Tibial artery (tissue), 4 donors: ENCODE measurements at places on chromosomes 5 and 9.

DNA sequence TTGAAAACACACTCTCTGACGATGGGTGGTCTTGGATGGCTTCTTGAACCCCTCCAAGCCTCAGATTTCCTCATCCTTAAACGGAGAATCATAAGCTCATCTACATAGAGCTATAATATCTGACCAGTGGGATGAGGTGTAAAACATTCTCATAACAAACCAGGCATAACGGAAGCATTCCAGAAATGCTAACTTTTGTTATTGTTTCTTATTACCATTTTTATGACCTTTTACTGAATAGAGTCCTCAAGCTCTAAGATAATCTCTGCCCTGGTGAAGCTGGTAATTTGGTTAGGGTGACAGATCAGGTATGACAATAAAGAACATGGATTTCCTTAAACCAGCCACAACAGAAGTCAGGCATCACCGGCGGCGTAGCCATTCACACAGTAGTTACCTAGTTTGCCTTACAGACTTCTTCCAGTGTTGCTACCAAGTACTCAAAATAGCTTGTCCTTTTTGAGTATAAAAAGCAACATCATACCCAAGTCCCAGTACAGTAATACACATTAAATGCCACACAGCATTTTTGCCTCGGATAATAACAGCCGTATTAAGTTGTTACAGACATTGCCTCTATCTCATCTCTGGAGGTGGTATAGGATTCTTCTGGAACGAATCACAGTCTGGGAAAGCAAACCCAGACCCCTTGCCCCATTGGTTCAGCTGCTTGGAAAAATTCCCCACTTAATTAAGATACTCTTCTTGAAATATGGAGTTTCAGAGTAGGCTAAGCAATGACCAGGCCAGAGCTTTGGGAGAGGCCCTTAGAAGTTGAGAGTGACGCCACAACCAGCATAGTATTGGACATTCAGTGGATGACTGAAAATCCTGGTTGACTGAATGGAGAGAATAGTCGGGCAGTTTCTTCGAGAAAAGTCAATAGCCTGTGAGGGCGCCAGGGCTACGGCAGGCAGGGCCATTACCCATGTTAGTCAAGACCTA, 252.5 kb downstream of the SLIT3 start:
- H3K4me3 ChIP-seq: no peak overlapping the region
- no peaks in the 10 kb centered on the region for H3K36me3 ChIP-seq
- peaks cover 19% of the 10 kb centered on the region for H3K4me1 ChIP-seq

- no peak overlapping the region for H3K4me3 ChIP-seq
- H3K36me3 ChIP-seq: no peaks in the 10 kb centered on the region
- no peak overlapping the region for H3K27ac ChIP-seq
- H3K27me3 ChIP-seq: peaks cover 52% of the 10 kb centered on the region
These were observed 38.4 kb upstream of the RXRA start for GRCh38 chr9:134287591-134288491.

DNA sequence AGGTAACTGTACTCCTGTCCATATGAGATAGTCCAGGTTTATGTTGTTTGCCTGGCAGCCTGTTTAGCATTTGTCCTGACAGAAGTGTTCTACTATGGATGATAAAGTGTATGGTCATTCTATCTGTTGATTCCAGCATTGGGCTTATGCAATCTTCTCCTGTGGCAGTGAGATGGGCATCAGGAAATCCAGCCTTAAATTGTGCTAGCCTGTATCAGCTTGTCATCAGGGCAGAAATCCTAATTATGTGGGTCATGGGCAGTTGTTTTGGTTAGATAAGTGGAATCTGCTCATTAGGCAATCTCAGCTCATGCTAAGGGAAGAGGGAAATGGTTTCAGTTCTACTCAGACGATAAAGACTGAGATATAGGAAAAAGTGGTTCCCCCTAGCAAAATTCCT, 247.4 kb upstream of the CHD1 start:
- no peaks in the 10 kb centered on the region for H3K27me3 ChIP-seq
- H3K4me1 ChIP-seq: no peaks in the 10 kb centered on the region
- no peak overlapping the region for H3K27ac ChIP-seq
- no peaks in the 10 kb centered on the region for H3K36me3 ChIP-seq
- no peak overlapping the region for H3K4me3 ChIP-seq
- DNase-seq: no peak

DNA sequence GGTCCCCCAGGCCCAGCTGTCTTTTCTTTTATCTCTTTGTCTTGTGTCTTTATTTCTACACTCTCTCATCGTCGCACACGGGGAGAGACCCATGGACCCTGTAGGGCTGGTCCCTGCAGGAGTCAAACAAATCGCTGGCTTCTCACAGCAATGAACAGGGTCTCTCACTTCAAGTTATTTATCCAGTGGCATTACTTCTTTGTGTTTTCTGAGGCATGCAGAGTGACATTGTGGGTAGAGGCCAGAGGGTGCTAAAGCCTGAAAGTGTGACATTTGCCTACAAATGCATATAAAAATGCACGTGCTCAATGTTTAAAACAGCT, 127.6 kb downstream of the ST8SIA4 start:
- H3K27me3 ChIP-seq: no peaks in the 10 kb centered on the region
- H3K27ac ChIP-seq: no peak overlapping the region
- no peak for DNase-seq

DNA sequence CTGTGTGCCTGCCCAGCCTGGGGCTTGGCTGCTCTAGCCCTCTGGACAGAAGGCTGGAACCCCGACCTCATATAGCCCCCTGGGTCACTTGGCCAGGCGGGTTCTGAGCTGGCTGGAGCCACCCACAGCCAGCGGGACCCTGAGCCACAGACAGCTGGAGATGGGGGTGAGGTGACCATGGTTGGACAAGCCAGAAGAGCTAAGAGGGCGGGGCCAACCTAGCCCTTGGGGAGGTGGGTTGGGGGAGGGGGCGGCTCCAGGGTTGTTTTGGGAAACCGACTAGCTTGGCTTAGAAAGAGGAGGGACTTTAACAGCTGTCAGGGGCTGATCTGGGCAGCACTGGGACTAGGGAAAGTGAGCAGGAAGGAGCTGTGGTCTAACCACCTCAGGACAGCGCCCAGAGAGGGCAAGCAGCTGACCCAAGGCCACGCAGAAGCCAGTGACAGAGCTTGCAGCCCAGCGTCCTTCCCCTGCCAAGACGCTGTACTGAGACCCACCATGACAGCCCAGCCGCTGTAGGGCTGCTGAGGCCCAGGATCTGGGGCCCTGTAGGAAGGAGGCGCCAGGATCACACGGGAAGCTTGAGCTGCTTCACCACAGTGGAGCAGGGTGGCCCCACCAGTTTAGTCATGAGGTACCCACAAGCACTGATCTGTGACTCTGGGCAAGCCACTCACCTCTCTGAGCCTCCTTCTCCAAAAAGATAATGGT, 2.2 kb downstream of the AIF1L start:
- H3K4me1 ChIP-seq: peaks cover 72% of the 10 kb centered on the region
- DNase-seq: no peak
- peaks cover 15% of the 10 kb centered on the region for H3K27me3 ChIP-seq
- H3K36me3 ChIP-seq: no peaks in the 10 kb centered on the region
